Coronary artery (tissue), 2 donors: ENCODE measurements at places on chromosomes 5 and 9.

DNA sequence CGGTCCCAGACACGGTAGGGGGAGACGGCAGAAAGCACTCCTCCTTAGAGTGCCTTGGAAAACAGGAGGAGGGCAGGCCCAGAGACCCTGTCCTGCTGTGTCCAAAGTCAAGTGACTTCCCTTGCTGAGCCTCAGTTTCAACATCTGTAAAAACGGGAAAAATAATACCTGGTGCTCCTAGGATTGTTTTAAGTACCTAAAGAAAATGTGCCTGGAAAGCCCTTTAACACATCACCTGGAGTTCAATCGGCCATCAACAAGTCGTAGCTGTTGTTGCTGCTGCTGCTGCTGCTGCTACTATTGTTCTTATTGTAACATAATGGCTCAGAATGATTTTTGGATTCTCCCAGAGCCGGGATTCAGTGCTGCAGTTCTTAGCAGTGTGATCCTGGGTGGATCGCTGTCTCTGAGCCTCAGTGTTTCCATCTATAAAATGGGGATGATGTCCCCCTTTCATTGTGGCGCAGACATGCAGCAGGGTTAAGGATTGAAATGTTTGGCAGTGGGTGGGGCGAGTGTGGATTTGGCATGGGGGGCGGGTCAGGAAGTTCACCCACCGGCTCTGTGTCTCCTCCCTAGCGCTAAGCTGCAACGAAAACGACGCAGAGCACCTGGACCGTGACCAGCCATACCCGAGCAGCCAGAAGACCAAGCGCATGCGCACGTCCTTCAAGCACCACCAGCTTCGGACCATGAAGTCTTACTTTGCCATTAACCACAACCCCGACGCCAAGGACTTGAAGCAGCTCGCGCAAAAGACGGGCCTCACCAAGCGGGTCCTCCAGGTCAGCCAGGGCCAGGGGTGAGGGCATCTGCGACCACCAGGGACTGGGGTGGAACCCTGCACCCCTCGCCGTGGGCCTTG is 9.2 kb downstream of the LHX2 start:
- no peak for DNase-seq

DNA sequence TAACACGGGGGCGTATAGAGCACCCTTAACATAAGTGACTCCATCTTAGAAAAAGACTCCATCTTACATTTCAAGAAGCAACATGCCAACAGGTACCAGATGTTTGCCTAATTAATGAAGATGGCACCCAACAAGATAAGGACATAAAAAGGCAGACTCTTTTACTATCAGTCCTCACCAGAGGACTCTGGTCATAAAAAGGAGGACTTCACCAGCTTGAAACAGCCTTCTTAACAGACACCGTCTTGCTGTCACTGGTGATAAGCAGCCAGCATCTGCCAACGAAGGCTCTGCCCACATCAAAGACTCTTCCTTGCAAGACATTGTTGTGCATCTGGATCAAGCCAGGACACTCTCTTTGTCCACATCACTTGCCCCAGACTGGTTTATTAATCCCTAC is 80.3 kb downstream of the S1PR3 start:
- DNase-seq = no peak

DNA sequence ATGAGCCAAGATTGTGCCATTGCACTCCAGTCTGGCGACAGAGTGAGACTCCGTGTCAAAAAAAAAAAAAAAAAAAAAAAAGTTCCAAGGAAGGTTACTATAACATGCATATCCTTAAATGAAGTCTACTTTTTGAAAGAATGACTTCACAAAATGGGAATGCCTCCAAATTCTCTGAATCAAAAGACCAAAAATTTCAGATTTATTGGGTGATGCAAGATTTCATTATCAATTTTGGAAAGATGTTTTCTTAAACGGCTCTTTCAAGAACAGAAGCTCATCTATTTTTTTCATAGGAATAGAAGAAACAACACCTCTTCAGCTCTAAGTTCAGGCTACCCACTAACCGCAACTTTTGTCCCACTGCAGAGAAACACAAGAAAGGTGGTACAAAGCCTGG is 69.9 kb downstream of the AUH start:
- no peak for DNase-seq

DNA sequence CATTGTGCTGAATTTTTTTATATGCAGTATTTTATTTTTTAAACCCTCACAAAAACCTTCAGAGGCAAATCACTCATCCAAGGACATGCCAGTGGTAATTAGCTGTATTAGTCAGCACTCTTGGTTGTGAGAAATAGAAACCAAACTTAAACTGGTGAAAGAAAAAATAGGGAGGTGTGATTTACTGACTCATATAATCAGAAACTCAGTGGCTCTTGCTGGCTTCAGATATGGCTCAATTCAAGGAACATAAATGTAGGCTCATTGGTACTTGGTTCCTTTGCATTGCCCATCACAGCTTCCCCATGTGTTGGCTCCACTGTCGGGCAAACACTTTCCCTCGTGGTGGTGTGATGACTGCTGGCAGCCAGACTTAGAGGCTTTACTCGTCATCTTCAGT is 497.2 kb downstream of the MAT2B start:
- no peak for DNase-seq

- DNase-seq = no peak
Observed at GRCh38 chr5:40084614-40085013, 595.1 kb upstream of the PTGER4 start.

GRCh38 chr9:87682618-87683017 is 43.3 kb upstream of the CTSL start:
- DNase-seq = no peak

GRCh38 chr5:138968601-138969000 is 93.5 kb upstream of the LRRTM2 start:
- DNase-seq = peak; percentile 38

- no peak for DNase-seq
Observed at GRCh38 chr9:77811832-77812231, 163.7 kb upstream of the GNA14 start.

- no peak for DNase-seq
Observed at GRCh38 chr9:92170848-92171247, 55.6 kb upstream of the SPTLC1 start.

DNA sequence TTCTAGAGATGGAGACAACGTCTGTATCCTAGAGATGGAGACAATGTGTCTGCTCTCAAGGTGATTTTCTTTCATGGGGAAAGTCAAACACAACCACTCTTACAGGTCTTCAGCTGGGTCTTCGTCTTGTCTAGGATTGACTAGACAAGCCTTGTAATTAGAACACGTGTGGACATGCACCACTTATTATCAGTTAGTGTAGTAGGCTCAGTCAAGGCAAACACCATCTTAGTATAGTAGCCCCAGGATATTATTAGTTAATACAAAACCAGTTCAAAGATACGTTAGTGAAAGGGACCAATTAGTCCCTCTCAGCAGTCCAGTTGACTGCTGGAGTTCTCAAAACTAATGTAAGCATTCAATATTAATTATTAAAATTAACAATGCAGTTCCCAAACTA is 15.1 kb upstream of the CCL28 start:
- DNase-seq = no peak

DNA sequence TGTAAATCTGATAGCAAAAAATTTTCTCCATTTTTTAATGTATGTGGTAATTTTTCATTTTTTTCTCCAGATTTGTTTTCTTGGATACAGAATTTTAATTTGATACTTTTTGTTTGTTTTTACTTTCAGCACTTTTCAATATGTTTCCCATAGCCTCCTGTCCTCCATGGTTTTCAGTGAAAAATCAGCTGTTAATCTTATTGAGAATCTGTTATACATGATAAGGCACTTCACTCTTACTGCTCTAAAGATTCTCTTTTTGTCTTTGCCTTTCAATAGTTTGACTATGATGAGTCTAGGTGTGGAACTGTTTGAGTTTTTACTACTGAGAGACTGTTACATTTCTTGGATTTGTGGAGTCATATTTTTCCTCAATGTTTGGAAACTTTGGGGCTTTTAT is 455.7 kb upstream of the NUDT12 start:
- DNase-seq = no peak

- no peak for DNase-seq
Observed at GRCh38 chr5:17314907-17315471, 97.6 kb downstream of the BASP1 start.

DNA sequence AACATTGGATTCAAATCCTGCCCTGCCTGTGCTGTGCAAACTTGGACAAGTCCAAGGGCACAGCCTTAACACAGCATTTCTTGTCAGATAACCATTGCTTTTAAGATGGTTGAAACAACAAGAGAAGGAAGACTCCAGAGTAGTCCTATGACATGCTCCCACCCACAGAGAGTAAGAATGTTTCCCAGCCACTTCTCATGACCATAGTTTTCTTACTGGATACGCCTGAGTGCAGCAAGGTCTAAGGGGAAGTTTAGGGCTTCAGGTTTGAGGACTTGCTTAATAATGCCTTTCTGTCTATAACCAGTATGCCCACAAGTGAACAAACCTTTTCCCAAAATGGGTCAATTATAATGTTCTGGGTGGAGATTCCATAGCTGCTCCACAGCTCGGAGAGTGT is 126.4 kb downstream of the SLF1 start:
- no peak for DNase-seq

- no peak for DNase-seq
Observed at GRCh38 chr5:179680014-179680779, 637 bp downstream of the CBY3 start.

DNA sequence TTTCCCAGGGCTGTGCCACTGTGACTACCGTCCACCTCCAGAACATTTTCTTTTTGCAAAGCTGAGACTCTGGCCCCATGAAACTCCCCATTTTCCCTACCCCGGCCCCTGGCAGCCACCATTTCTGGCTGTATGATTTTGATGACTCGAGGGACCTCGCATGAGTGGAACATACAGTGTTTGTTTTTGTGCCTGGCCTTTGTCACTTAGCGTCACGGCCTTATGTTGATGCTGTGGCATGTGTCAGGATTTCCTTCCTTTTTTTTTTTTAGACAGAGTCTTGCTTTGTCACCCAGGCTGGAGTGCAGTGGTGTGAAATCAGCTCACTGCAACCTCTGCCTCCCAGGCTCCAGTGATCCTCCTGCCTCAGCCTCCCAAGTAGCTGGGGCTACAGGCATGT is 42.7 kb downstream of the ASS1 start:
- no peak for DNase-seq

DNA sequence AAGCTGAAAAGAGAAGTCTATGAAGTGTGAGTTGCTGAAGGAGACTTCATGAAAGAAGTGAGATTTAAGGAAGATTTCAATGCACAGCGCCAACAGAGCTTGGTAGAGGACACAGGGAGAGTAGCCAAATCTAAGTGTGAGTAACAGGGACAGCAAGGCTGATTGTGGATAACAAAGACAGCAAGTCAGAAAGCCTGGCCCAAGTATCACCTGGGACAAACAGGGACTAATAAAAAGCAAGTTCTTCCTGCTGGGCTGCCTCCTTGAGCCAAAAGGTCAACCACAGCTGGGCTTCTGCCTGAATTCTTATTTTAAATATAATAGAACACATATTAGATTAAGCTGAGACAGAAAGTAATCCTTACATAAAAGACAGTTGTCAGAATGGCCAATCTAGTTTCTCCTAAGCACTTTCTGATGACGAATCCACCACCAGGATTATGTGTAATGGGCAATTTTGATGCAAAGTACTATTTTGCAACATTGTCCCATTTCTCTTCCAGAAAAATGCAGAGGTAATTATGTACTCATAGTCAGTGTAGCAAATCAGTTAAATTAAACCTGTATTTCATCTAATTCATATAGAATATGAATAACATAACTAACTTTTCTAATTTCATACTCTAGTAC is 73.8 kb downstream of the MAPKAP1 start:
- DNase-seq = no peak

DNA sequence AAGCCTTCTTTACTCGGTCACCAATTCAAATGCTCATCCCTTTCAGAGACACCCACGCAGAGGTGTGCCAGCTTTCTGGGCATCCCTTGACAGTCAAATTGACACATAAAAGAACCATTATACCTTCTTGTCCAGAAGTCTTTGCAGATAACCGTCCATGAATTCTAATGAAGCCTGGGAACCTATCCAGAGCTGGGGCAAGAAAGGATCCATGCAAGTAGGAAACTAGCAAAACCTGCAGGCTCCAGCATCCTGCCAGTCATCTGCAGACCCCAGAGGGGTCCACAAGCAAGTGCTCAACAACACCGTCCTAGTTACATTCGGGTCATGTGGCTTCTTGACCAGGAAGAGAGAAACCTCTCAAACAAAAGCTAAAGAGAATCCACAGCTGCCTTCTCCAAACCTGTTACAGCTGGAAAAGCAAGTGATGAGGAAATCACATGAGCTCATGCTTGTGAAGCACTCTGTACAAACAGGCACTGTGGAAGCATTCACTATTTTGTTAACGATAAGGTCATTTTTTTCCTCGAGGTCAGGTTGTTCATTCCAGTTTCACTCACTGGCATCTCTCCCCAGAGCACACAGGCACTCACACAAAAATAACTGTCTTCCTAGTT is 80.2 kb upstream of the DMRT1 start:
- DNase-seq = no peak

DNA sequence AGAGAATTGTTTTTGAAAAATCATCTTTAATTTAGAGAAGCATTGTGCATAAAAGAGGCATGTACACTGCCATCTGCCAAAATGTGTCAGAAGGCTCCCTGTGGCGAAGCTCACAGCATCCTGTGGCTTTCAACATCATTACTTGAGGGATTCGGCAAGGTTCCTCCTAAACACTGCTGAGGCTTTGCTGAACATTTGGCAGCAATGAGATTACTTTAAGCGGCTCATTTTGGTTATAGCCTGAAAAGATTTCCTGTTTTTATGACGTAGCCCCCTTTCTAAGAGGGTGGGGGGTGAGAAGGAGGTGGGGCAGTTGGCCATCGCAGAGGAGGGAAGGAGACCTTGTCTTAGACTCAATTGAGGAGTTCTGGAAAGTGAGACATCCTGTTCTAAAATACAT is 469.4 kb downstream of the RASEF start:
- no peak for DNase-seq

GRCh38 chr9:120696551-120697230 is 17.6 kb downstream of the MEGF9 start:
- no peak for DNase-seq

- DNase-seq = no peak
Observed at GRCh38 chr9:36008774-36009300, 27.9 kb upstream of the RECK start.

- DNase-seq = no peak
Observed at GRCh38 chr9:124322618-124323432, 65.1 kb downstream of the NEK6 start.
